ENCODE measurements at places on chromosomes 5 and 9.
A peak's percentile ranks its signal among the peaks of the same experiment; 100 is the strongest.

- no peak for DNase-seq
Measured at GRCh38 chr5:142663246-142663645, 22.6 kb downstream of the FGF1 start.

DNA sequence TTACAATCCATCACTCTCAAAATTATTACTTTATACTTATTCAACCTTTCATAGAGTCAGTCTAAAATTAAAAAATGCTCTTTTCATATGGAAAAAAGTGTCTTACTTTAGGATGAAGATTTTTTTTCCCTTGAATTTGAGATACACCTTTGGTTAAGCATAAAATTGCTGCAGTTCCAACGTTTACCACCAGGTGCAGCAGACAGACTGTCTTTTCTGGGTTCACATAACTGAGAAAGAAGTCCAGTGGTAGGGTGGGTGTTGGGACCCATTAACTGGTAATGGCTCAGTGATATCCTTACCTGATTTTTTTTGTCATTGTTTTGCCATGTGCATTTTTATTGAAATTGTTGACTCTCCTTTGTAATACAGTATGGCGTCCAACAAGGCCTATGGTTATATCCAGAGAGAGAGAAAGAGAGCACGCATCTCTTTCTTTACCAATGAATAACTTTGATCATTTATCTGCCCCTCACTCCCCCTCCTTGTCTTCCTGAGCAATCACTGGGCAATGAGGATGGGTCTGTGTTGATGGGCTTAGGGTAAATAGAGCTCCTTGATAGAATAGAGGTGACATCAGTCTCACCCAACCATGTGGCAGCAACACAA, 98.4 kb downstream of the FBXL7 start:
- DNase-seq = no peak

DNA sequence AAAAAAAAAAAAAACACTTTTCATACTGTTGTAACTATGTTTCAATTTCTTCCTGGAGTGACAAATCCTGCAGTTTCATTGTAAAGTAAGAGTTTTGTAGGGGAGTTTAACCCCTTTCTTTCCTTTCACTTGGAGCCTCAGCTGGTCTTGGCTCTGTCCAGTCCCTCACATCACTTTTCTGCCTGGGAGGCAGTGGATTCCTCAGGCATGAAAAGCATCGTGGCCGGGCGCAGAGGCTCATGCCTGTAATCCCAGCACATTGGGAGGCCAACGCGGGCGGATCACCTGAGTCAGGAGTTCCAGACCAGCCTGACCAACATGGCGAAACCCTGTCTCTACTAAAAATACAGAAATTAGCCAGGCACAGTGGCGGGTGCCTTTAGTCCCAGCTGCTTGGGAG, 45.6 kb upstream of the MYO10 start:
- no peak for DNase-seq

GRCh38 chr9:89044104-89044503, 52.8 kb downstream of the S1PR3 start:
- DNase-seq = no peak

GRCh38 chr5:99037668-99038067, 108.9 kb upstream of the CHD1 start:
- no peak for DNase-seq

- DNase-seq = no peak
Measured at GRCh38 chr5:17147617-17148016, 69.8 kb upstream of the BASP1 start.

GRCh38 chr9:135507104-135508035, 6.9 kb downstream of the MRPS2 start:
- DNase-seq = peak; percentile 3

GRCh38 chr5:178319541-178320041, 87.0 kb upstream of the PHYKPL start:
- no peak for DNase-seq

DNA sequence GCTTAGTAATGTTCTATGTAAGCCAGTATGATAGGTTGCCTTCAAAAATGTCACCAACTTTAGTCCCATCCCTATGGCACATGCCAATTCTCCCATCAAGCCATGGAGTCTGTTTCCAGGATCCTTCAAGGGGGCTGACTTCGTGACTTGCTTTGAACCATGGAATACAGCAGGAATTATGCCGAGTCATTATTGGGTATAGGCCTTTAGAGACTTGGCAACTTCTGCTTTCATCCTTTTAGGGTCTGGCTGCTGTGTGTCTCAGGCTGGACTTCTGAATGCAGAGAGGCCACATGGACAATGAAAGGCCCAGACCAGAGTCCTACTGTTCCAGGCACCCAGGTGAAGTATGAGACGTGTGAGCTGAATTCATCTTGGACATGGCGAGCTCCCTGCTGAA, 109.8 kb downstream of the DENND1A start:
- DNase-seq = no peak

DNA sequence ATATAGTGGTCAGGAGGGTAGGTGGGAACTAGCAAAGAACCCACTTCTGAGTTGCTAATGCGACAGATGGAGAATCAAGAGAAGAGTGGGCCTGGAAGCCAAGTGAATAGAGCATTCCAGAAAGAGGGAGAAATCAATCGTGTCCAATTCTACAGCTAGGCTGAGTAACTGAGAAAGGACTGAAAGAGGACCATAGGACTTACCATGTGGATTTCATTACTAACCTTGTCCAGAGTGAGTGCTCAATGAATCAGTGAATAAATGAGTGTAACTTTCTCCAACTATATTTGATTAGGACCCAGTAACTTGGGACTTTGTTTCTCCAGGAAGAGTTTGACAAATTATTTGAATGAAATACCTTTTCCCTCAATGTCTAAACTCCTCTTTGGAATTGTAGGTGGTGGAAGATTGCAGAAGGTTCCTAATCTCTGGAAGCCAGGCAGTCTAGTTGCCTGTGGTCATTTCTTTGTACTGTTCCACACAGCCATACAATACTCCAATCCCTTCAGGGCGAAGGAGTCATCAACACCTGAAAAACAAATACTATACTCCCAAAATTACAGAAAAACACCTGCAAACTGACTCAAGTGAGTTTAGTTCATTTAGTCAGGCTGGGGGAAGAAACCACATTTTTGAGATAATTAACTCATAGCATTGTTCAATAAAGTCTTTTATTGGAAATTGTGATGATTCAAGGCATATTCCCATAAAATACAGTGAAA, 2.6 kb upstream of the F2RL1 start:
- no peak for DNase-seq

- DNase-seq = no peak
Measured at GRCh38 chr5:37723162-37723961, 116.5 kb downstream of the GDNF start.

DNA sequence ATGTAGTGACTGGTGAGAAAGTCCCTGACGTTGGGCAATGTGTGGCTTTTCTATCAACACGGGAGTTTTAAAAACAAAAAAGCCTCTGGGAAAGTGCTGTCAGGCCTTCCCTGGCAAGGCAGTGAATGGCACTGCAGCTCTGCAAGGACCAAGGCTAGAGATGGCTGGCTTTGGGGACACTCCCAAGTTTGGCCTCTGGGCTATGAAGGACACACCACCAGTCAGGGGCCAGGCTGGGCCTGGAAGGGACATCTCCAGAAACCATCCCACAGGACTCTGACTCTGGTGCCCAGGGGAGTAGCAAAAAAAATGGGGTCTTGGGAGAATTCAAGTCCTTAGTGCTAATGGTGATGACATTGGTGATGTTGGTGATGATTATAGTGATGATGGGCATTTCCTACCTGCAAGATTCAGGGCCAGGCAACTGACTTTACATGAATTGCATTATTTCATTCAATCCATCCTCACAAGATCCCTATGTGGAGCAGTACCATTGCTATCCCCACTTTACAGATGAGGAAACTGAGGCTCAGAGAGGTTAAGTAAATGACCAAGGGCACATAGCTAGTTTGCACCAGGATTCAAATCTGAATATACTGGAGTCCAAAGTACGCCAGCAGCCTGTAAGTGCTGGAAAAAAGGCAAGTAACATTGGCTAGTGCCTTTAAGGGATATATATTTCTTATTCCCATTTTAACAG, 2.6 kb upstream of the PPARGC1B start:
- DNase-seq = no peak

DNA sequence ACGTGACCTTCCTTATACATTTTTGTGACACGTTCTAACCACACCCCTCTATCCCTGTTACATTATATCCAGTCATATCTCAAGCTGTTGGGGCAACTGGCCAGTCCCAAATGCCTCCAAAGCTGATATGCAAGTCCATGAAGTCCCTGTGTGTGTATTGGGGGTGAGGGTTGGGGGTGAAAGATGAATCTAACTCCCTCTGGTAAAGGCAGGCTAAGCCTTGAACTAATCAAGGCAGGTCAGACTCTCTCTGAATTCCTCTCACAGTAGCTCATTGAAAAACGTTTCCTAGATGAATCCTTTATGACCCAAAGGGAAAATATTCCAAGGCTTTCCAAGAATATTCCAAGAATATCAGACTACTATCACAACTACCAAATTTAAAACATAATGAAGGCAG, 174.4 kb downstream of the MUSK start:
- DNase-seq = no peak

DNA sequence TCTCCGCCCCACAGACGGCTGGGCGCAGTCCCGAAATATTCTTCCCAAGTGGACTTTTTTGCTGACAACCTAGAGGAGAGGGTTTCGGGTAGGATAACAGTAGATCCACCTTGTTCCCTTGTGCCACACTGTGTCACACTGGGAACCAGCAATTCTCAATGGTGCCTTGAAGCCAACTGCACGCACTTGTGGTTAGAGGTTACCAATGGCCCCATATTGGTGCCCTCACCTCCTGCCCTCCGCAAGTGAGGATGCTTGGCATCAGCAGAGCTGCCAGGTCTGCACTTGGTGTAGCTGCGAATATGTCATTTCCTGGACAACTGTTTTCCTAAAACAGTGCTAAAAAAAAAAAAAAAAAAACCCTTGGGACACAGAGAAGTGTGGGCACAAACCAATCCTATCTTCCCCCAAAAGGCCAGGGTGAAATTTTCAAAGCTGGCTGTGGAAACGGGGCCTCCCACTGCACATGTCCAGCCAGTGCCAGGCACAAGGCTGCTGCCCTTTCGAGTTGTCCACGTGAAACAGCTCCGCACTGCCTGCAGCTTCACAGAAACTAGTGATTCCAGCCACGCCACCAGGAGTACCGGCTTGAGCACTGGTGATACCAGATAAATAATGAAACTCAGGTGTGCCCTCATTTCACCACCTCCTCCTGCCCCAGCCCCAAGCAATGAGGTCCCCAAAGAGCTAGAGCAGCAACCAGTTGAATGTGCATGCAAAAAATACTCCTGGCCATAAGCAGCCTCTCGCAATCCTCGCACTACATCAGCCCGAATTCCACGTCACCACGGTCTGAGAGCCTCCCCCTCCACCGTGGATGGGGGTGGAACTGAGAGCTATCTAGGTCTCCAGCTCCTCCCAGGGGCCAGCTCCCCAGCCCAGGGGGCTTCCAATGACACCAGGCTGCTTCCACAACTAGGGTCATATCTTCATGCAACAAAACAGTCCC, 51.2 kb downstream of the USP20 start:
- DNase-seq = no peak

GRCh38 chr9:92665836-92666235, 4.1 kb downstream of the IPPK start:
- no peak for DNase-seq

DNA sequence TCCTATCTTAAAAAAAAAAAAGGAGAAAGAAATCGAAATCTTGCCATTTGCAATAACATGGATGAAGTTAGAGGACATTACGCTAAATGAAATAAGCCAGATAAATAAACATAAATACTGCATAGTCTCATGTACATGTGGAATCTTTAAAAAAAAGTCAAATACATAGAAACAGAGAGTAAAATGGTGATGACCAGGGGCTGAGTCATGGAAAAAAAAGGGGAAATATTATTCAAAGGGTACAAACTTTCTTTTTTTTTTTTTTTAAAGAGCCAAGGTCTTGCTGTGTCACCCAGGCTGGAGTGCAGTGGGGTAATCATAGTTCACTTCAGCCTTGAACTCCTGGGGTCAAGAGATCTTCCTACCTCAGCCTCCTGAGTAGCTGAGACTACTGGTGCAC, 310.1 kb downstream of the ZNF608 start:
- no peak for DNase-seq

DNA sequence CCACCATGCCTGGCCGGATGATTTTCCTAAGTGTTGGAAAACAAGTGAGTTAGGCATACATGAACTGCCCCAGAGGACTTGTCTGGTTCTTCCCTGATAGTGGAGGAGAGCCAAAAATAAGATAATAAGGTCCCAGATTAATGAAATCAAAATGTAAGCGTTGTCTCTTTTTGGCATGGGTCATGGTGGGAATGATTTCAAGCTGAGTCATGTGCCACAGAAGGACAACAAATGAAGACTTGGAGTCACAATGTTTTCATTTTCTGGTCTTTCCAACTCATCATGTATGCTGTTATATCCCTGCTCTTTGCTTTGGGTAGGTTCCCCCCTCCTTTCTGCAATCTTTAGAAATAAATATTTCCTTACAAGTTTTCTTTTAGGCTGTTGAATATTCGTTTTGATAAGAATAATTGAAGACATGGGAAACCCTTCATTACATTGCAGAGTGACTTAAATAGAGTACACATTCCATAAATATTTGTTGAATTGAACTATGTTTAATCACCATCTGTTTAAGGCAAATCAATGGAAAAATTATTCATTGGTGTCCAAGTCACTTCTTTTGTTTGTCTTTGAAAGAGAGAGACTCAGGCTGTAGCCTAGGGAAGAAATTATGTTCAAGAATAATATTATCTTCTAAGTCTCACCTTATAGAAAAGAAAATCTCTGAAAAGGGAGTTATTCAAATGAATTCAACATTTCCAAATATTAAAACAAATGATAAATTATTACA, 196.3 kb downstream of the CSNK1G3 start:
- DNase-seq = no peak

Data from posterior cingulate gyrus (tissue), 11 donors.